MCF 10A (cell line): ENCODE measurements at places on chromosomes 13 and 19. TPM values are rescaled to one million over a fixed set of nuclear protein-coding genes. Genes with fewer than 3 reads are reported as not detected.

GRCh38 chr19:30044273-30045248, 102.5 kb downstream of the URI1 start:
- no peaks in the 10 kb centered on the region for H3K4me1 ChIP-seq
- no peak for DNase-seq
- no peaks in the 10 kb centered on the region for H3K27me3 ChIP-seq
- H3K27ac ChIP-seq = no peak overlapping the region
- H3K36me3 ChIP-seq = peaks cover 13% of the 10 kb centered on the region

Gene ZNF480
- total RNA-seq = 13.1 and 15.8 TPM in 2 replicates

DNA sequence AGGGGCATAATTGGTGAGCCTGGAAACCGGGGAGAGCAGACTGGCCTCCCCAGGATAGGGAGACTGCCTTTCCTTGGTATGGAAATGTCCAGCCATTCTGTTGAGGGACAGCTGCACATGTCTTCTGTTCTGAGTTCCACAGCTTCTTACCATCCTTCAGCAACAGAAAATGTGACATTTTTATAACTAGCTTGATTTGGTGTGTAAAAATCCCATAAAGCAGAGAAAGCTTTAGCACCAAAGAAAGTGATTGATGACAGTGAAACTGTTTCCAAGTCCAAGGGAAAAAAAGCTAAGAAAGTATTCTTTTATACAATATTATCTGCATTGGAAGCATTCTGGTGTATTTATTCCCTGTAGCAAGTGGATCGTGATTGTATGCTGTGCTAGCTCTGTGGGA, 61.9 kb downstream of the DHRS12 start:
- H3K27ac ChIP-seq = no peak overlapping the region
- H3K27me3 ChIP-seq = no peaks in the 10 kb centered on the region
- peaks cover 77% of the 10 kb centered on the region for H3K36me3 ChIP-seq
- no peak for DNase-seq
- H3K4me1 ChIP-seq = no peaks in the 10 kb centered on the region

GRCh38 chr13:72782717-72783116, 784 bp downstream of the PIBF1 start:
- no peak for DNase-seq
- H3K4me3 ChIP-seq = peak overlapping the region; percentile 95
- H3K27ac ChIP-seq = peak overlapping the region; percentile 98
- peaks cover 28% of the 10 kb centered on the region for H3K4me1 ChIP-seq
- peaks cover 19% of the 10 kb centered on the region for H3K36me3 ChIP-seq

Gene KIR3DL1
- total RNA-seq = not detected in 2 replicates

DNA sequence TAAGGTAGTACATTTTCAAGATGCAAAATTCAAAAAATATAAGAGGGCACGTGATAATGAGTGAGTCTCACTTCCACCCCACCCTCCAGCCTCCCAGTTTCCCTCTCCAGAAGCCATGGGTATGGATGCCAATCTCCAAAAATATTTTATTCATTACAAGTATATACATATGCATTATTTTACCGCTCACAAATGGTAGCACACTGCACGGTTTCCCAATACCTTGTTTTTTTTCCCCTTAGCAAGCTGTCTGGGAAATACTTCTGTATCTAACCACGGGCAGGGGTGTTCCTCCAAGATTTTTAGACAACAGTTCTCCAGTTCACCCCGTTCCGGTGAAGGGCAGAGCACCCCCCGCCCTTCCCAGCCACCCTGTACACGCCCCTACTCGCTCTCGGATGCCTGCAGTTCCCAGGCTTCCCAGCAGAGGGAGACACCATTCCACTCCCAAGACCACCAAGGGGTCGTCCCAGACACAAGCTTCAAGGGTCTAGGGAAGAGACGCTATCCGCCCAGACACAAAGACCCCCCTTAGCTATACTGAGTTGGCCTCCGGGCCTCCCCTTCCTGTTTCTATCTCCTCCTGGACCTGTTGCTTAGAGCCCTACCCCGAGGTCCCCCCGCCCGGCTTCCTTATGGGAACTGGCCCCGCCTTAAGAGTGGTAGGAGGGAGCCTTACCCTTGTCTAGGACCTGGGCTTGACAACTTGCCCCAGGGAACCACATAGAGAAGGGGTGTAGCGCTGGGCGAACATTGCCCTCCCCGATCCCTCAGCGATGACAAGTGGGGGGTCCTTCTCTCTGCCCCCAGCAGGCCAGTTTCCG, 1.1 kb upstream of the FXYD3 start:
- no peaks in the 10 kb centered on the region for H3K36me3 ChIP-seq
- peak overlapping the region; percentile 53 for H3K4me3 ChIP-seq
- DNase-seq = peak; percentile 68
- H3K27ac ChIP-seq = peak overlapping the region; percentile 73
- H3K4me1 ChIP-seq = peaks cover 50% of the 10 kb centered on the region

- H3K27ac ChIP-seq = no peak overlapping the region
- H3K4me1 ChIP-seq = no peaks in the 10 kb centered on the region
- peaks cover 91% of the 10 kb centered on the region for H3K27me3 ChIP-seq
- H3K4me3 ChIP-seq = no peak overlapping the region
- no peaks in the 10 kb centered on the region for H3K36me3 ChIP-seq
- DNase-seq = peak; percentile 20
These were observed 13.5 kb downstream of the ERICH4 start for GRCh38 chr19:41456342-41456918.

Gene ZNF613
- total RNA-seq = 4.9 and 7.7 TPM in 2 replicates
